ENCODE measurements at places on chromosomes 11 and 22. TPM values are rescaled to one million over a fixed set of nuclear protein-coding genes. Genes with fewer than 3 reads are reported as not detected.

The COX8A gene
- 338 TPM for total RNA-seq

The TRIM34 gene
- 14.9 TPM for total RNA-seq

The SHISA8 gene
- not detected for total RNA-seq

The DCHS1 gene
- total RNA-seq = 6.6 TPM

The COMT gene
- 359 TPM for total RNA-seq

The ENTHD1 gene
- total RNA-seq = not detected

The PRODH gene
- total RNA-seq = under 0.01 TPM

The C22orf31 gene
- not detected for total RNA-seq

The SNRPD3 gene
- total RNA-seq = 155 TPM

The MPST gene
- total RNA-seq = 45.9 TPM

The ADSL gene
- 74.1 TPM for total RNA-seq

The LSP1 gene
- total RNA-seq = 0.66 TPM

The BARX2 gene
- total RNA-seq = not detected

The SYT7 gene
- 40.1 TPM for total RNA-seq

The TRIM48 gene
- total RNA-seq = not detected
